Left renal cortex interstitium (tissue), 4 donors: ENCODE measurements at places on chromosomes 11 and 22. TPM values are rescaled to one million over a fixed set of nuclear protein-coding genes. Genes with fewer than 3 reads are reported as not detected.

- no peak for DNase-seq
Measured at GRCh38 chr11:102279641-102280170, 37.6 kb upstream of the BIRC3 start.

DNA sequence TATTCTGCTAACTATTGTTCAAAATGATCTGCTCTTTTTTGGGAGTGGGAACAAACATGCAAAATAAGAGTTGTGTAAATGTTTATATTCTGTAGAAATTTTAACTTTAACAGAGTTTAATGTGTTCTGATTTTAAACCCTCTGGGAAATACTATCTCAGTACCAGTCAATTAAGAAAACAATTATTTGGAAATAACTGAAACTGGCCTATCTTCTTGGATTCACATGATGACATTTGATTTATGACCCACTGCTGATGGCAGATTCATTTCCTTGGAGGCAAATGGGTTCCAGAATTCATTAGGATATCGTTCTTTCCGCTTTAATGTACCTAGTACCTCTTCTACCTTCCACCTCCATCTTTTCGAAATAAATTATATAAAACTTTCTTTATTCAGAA lies 5.5 kb downstream of the SIK2 start:
- DNase-seq: no peak

GRCh38 chr11:5486421-5486820 lies 2.1 kb upstream of the OR52D1 start:
- no peak for DNase-seq

Gene HEPACAM
- polyA plus RNA-seq: 3.1 TPM

Gene UBQLNL
- 0.30 TPM for polyA plus RNA-seq
